Femur (tissue), 1 donor: ENCODE measurements at places on chromosomes 2 and 18.

DNA sequence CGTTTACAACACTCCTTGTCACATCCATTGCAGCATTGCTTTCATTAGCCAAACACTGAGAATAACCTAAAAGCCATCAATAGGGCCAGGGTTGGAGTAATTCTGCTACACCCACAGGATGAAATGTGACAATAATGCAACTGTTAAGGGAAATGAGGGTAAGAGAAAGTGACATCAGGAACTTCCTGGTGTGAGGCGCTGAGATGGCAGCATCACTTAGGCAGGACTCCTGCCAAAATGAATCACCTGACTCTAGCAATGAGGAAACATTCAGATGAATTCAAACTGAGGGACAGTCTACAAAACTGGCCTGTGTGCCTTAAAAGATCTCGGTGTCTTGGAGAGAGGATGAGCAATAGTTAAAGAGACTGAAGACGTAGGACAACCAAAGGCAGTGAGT lies 115.6 kb upstream of the AGAP1 start:
- no peak for DNase-seq

DNA sequence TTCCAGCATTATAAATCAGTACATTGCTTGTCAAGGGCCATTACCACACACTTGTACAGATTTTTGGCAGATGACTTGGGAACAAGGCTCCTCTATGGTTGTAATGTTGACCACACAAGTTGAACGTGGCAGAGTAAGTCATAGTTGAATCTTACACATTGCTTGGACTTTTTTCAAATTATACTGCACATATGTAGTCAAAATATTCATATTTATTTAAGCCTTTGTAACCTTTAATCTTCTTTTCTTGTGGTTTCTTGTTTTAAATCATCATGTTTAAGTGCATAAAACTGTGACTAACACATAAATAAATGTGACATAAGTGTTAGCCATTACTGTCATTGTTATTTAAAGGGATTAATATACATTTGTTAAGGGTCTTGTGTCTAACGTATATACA lies 52.1 kb upstream of the EPB41L5 start:
- no peak for DNase-seq

DNA sequence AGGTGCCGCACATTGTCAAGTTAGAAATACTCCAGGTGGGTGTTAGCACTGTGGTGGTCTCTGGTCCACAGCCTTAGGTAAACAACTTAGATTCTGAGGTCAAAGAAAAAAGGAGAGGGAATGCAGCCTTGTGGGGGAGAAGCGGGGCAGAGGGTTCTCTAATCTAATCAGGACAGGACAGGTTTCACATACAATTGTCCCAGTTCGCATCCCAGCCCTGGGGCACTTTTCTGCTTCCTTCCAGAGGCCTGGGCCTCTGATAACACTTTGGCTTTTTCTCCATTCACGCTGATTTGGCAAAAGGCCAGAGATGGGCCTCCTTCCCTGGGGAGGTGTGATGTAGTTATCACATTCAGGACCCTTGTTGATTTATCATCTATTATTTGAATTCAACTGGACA lies 32.5 kb downstream of the SLC1A4 start:
- no peak for DNase-seq

- DNase-seq, result no peak
Observed at GRCh38 chr2:202911203-202911511, 316 bp downstream of the WDR12 start.

GRCh38 chr2:45069684-45070083 lies 60.4 kb upstream of the SIX2 start:
- no peak for DNase-seq

DNA sequence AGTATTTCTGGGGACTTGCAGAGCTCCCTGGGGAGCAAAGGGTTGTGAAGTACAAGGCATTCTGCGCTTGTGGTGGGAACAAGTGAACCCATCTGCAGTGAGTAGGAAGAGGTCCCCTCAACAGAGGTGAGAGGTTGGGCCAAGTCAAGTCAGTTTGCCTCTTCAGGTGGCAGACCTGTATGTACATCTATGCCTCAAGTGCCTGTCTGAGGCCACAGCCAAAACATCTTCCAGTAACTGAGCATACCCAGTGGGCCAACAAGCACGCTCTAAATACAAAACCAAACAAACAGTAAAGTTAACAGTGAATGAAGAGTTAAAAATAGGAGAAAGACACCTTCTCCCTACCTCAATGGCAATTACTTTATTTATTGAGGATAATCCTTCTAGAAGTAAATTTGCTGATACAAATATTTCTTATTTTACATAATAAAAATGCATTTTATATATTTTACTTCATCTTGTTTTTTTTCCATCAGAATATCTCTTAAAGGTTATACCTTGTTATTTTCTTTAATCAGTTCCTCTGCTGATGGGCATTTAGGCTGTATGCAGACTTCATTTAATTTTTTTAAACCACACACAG lies 2.5 kb downstream of the GYPC start:
- DNase-seq, result no peak

- no peak for DNase-seq
Observed at GRCh38 chr2:239918749-239919148, 106.4 kb downstream of the NDUFA10 start.

GRCh38 chr2:118264232-118264990 lies 176.1 kb downstream of the INSIG2 start:
- no peak for DNase-seq

GRCh38 chr2:232139786-232140562 lies 178.5 kb downstream of the DIS3L2 start:
- no peak for DNase-seq

GRCh38 chr2:126792993-126793392 lies 105.7 kb upstream of the TEX51 start:
- DNase-seq, result no peak

DNA sequence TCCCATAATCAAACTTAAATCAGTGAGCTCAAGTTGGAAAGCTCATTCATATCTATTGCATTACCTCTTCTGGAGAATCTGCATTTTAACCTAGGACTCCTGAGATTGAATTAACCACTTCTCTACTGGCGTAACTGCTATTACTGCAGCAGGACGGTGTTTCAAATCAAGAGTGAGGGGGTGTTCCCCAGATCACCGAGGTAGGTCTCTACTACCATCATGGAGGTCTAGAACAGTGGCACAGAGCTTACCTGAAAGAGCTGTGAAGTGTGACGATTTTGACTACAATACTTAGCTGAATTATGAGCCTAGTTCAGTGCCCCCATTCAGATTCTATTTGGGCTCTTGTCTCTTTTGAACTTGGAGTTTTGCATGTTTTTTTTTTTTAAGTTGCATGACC lies 119.5 kb downstream of the POLE4 start:
- no peak for DNase-seq

- DNase-seq, result no peak
Observed at GRCh38 chr2:238294393-238295143, 6.2 kb upstream of the PER2 start.

DNA sequence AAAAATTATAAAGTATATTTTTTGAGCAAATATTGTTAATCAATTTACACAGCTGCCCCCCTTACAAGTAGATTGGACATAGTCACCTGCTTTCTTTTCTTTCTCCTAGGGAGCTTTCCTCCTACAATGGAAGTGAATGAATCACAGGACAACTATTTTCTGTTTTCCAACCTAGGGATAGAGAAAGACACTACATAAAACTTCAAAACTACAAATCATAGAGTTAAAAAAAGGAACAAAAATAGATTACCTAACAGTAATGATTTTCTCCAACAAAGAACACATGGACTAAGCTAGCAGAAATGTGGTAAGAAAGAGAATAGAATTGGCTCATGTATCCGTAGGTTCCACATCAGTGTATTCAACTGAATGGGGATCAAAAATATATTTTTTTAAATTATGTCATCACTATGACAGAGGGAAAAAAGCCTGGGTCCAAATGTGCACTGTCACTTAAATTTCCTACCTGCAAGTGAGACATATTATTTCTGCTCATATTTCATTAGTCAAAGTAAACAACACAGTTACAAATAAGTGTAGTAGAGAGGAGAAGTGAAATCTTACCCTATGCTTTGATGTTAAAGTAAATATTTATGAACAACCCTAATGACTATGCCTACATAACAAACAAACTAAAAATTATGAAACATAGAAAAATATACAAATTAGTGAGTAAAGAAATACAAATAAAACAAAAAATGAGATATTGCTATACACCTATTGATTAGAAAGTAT lies 756.7 kb downstream of the SOCS6 start:
- DNase-seq, result no peak

DNA sequence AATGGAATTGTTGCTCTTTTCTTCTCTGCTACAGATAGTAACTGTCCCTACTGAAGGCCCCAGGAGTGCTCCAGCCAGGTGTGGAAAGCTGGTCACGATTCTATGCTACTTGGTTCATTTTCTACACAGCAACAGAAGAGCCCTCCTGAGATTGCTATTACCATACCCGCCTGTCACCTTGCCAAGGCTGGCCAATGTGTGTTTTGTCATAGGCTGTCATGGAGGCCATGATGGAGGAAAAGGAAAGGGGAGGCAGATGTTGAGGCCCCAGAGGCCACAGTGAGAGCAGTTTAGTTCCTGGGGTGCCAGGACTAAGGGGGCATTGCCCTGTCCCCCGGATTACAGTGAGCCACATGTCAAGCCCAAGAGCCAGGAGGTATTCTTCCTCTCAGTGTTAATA lies 952 bp downstream of the ELMOD3 start:
- DNase-seq, result no peak

DNA sequence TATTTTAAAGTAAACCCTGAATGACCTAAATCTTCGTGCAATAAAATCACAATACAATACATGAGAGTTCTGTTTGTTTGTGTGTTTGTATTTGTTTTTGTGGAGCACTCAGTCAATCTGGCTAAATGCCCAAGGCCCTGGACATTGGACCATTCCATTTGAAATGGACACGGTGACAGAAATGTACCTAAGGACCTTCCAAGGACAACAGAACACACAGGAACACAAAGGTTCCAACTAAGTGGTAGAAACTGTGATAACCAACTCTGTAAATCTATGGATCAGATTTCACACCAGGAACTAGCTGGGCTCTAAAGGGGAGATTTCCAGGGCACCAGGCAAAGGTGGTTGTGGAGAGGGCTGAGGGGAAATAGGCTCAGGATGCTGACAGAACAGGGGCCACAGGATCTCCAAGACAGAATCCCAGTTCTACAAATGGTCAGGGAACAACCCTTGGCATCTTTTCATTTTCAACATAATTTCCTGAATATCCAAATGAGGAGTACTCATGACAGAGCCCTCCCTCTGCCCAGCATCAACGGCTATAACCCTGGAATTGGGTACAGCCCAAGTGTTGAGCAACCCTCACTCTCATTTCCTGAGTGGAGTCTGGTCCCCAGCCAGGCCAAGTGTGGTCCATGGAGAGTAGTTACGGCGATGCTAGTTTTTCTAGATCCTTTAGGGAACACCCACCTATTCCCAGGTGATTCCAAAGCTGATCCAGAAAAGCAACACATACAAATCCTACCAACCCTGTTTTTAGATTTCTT lies 78.4 kb downstream of the NCKAP5 start:
- DNase-seq, result no peak

GRCh38 chr2:233822781-233823730 lies 31.3 kb downstream of the HJURP start:
- DNase-seq, result peak; percentile 8

DNA sequence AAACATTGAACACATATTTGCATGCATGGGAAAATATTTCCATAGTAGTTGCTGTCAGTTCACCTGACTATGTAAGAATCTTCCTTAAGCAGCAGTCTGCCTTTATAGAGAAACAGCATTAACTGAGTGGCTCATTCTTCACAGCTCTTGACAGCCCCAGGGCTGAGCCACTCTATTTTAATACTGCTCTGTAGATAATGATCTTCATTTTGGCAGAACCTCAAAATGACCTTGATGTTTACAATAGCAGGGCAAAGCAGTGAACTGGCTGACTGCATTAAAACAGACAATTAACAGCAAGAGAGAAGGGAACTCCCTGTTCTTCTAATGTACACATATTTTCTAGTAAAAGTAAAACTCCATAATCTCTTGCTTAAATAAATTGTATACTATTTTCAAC lies 580.6 kb upstream of the SOX11 start:
- DNase-seq, result no peak

DNA sequence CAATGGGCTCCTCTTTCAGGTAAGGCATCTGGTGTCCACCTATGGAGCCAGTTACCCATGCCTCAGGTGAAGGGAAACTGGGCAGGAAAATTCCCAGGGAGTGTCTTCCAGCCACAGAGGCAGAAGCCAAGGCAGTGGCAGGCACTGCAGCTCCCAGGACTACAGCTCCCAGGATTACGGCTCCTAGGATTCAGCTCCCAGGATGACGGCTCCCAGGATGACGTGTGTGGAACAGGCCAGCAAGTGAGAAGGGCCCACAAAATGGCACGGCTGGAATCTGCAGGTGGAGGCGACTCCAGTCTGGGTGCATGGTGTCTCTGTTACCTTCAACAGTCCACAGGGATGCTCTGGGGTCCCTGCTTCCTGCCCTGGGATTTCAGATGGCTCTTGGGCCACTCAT lies 92.1 kb downstream of the PTGR3 start:
- no peak for DNase-seq

DNA sequence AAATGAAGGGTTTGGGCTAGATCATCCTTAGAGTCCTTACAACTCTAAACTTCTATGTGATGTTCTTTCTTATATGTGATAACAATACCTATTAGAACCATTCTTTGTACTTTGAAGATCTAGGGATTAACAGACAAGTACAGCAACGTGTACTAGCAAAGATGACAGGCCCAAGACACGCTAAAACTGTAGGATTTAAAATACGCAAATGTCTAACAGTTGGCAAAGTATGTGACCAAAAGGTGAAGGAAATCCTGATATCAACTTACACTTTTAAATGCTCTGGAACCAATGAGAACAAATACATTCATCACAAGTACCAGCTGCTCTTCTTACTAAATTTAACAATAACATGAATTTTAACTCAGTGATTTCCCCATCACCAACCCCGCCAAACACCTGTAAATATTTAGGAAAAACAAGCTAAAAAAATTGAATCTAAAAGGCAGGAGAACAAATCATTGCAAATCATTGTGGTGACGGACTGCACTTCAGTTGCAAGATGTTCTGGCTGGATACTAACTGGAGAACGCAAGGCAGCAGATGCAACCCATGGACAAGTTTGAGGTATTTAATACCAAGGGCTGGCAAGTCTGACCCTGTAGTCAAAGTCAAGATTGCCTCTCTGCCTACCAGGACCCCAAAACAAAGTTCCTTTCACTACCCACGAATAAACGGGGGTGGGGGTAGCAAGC lies 1.4 kb downstream of the ANKRD44 start:
- no peak for DNase-seq

GRCh38 chr2:201618744-201619662 lies 24.3 kb downstream of the TMEM237 start:
- DNase-seq, result peak; percentile 88

- DNase-seq, result no peak
Observed at GRCh38 chr2:193315428-193316091, 1120.8 kb upstream of the TMEFF2 start.
